Fibroblast of the aortic adventitia (primary cell): ENCODE measurements at places on chromosomes 3 and 15. TPM values are rescaled to one million over a fixed set of nuclear protein-coding genes. Genes with fewer than 3 reads are reported as not detected.

PLA1A gene
- total RNA-seq: 1.1 TPM in 1 of 2 replicates, not detected in the other

INSYN1 gene
- total RNA-seq: 1.2 and 5.5 TPM in 2 replicates

LARP6 gene
- 55.9 and 68.1 TPM in 2 replicates for total RNA-seq

ADGRG7 gene
- not detected in 2 replicates for total RNA-seq

BTLA gene
- total RNA-seq: not detected in 2 replicates

PRR20G gene
- total RNA-seq: not detected in 2 replicates

CCDC33 gene
- 0.09 TPM in 1 of 2 replicates, not detected in the other for total RNA-seq

MINAR1 gene
- total RNA-seq: 0.98 and 1.7 TPM in 2 replicates

ITPKA gene
- 1.4 and 1.8 TPM in 2 replicates for total RNA-seq

SLC9C1 gene
- 0.33 and 0.45 TPM in 2 replicates for total RNA-seq

XYLB gene
- 4.9 and 12.2 TPM in 2 replicates for total RNA-seq

EPHA6 gene
- total RNA-seq: not detected in 2 replicates

NUP210 gene
- 0.33 and 0.45 TPM in 2 replicates for total RNA-seq
